Inflammatory macrophage treated with lipopolysaccharide for 1 hour (primary cell): ENCODE measurements at places on chromosomes 3 and 15.

DNA sequence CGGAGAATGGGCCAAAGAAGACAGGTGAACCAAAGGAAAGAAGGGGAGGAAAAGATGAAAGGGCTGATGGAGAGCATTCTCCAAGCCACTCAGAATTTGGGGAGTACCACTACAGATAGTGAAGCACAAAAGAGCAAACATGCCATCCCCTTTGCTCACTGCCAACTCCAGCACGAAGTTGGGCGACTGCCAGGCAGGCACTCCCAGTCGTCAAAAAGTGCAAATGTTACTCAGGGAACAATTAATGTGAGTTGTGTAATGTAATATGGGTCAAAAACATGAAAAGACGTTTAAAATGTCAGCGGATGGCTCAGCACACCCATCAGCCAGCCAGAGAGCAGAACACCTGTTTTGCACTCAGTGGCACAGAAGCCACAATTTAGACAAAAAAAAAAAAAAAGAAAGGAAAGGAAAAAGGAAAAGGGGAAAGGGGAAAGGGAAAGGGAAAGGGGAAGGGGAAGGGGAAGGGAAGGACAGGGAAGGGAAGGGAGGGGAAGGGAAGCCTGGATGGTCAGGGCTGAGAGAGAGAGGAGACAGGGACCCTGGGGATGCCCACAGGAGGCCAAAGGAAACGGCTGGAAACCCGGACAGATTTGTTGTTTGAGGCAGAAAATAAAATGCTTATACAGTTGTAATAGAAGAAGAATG, 82.7 kb downstream of the COL8A1 start:
- DNase-seq: no peak

GRCh38 chr15:31360843-31361763, 34.5 kb downstream of the KLF13 start:
- DNase-seq: no peak

DNA sequence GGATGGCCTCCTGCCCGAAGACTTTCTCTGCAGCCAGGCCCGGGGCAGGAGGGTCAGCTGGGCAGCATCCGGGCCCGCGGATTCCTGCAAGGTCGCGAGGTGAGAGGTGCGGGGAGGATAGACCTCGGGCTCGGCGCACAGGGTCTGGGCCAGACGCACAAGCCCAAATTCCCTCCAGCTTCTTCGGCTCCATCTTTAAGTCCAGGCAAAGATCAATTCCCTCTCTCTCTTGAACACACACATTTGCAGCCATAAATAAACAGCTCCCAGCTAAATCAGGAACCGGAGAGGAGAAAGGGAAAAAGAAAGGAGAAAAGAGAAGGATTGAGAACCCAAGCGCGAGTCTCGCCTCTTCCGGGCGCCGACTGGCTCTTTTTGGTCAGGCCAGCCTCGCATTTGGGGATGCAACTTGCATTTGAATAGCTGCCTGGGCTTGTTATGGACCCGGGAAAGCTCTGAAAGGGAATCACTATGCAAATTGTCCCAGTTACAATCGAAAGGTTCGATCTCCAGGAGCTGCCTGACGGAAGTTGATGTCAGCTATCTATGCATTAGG, 14.5 kb upstream of the ONECUT1 start:
- DNase-seq: no peak

DNA sequence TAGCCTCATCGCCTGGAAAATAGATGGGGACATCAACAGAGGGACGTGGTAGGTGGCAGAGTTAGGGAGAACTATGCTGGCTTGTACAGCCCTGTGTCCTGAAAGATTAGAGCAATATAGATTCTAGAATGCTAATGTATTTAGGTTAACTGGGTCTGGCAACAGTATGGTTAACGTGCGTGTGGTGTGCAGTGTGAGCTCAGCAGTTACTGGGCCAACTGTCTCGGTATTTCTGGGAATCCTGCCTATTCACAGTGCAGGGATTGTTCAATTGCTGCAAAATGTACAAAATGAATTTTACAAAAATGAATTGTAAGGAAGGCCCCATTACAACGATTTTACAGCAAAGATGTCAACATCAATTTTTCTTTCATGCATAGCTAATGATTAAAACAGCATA, 20.6 kb downstream of the MEIS2 start:
- DNase-seq: no peak

GRCh38 chr3:38545550-38545949, 49.4 kb downstream of the EXOG start:
- no peak for DNase-seq
